Prostate gland (tissue), 2 donors: ENCODE measurements at places on chromosomes 11 and 22. TPM values are rescaled to one million over a fixed set of nuclear protein-coding genes. Genes with fewer than 3 reads are reported as not detected.

The PRRG4 gene
- total RNA-seq = 5.2 TPM

The ANO5 gene
- 7.2 TPM for total RNA-seq

The PGR gene
- 3.5 TPM for total RNA-seq

The NLRP14 gene
- total RNA-seq = 1.1 TPM

The CASTOR1 gene
- total RNA-seq = 33.2 TPM

The OR52K2 gene
- not detected for total RNA-seq

The KDM4E gene
- not detected for total RNA-seq

The VSIG10L2 gene
- total RNA-seq = 0.14 TPM

The FXYD2 gene
- total RNA-seq = 1.8 TPM

The RAC2 gene
- 9.7 TPM for total RNA-seq

The ANKK1 gene
- 2.4 TPM for total RNA-seq

The SLC43A1 gene
- total RNA-seq = 20.9 TPM

The LMO1 gene
- not detected for total RNA-seq

The DNAJB7 gene
- total RNA-seq = 0.17 TPM

The AAMDC gene
- 27.5 TPM for total RNA-seq

The VSIG2 gene
- 28.2 TPM for total RNA-seq

The CSF2RB gene
- 1.1 TPM for total RNA-seq

The PRR33 gene
- total RNA-seq = 0.17 TPM

The STK33 gene
- total RNA-seq = 14.6 TPM

The LDLRAD3 gene
- total RNA-seq = 42.5 TPM

The LARGE2 gene
- total RNA-seq = 20.2 TPM

The C11orf52 gene
- 31.5 TPM for total RNA-seq

The SLC15A3 gene
- total RNA-seq = 19.4 TPM

The SLC17A6 gene
- total RNA-seq = not detected

The TYMP gene
- 42.8 TPM for total RNA-seq

The ANGPTL5 gene
- 0.57 TPM for total RNA-seq

The SPON1 gene
- 28.2 TPM for total RNA-seq

The GPR83 gene
- not detected for total RNA-seq

The PRG2 gene
- not detected for total RNA-seq

The NPTXR gene
- 12.6 TPM for total RNA-seq

The INS gene
- total RNA-seq = not detected

The SHANK3 gene
- total RNA-seq = 9.1 TPM

The DCHS1 gene
- total RNA-seq = 11.2 TPM

The C11orf42 gene
- 2.4 TPM for total RNA-seq

The APOL4 gene
- 13.6 TPM for total RNA-seq

The PIH1D2 gene
- total RNA-seq = 1.1 TPM

The HEPHL1 gene
- total RNA-seq = 0.17 TPM

The GGA1 gene
- 146 TPM for total RNA-seq

The ANAPC15 gene
- 28.9 TPM for total RNA-seq

The NCAPH2 gene
- total RNA-seq = 43.7 TPM

The PNPLA5 gene
- not detected for total RNA-seq

The OTOG gene
- 0.34 TPM for total RNA-seq

The TSKU gene
- total RNA-seq = 71.2 TPM
